ENCODE measurements at places on chromosomes 4 and X.

GRCh38 chrX:122218666-122219065 is 965.4 kb upstream of the GRIA3 start:
- no peak overlapping the region for H3K27ac ChIP-seq
- H3K4me3 ChIP-seq, result no peak overlapping the region
- peaks cover 14% of the 10 kb centered on the region for H3K4me1 ChIP-seq
- no peaks in the 10 kb centered on the region for H3K36me3 ChIP-seq
- peaks cover 44% of the 10 kb centered on the region for H3K27me3 ChIP-seq

DNA sequence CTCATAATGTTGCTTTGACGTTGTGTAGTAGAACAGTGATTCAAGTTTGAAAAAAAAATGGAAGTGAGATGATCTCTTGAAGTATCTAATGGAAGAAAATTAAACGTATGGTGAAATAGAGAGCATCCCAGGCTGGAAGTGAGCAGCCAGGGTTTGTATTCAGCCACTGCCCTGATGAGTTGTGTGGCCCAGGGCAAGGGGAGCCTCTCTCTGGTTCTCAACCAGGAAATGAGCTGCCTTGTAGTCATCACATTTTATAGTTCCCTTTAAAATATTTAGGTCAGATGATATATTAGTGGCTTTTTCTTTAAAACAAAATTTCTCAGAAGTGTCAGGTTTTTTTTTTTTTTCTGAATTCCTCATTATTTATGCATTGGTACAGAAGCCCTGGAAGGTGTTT is 150.3 kb downstream of the GPAT3 start:
- no peaks in the 10 kb centered on the region for H3K36me3 ChIP-seq
- H3K4me3 ChIP-seq, result no peak overlapping the region
- H3K27me3 ChIP-seq, result peaks cover 9% of the 10 kb centered on the region
- DNase-seq, result no peak
- no peak overlapping the region for H3K27ac ChIP-seq
- no peaks in the 10 kb centered on the region for H3K4me1 ChIP-seq

DNA sequence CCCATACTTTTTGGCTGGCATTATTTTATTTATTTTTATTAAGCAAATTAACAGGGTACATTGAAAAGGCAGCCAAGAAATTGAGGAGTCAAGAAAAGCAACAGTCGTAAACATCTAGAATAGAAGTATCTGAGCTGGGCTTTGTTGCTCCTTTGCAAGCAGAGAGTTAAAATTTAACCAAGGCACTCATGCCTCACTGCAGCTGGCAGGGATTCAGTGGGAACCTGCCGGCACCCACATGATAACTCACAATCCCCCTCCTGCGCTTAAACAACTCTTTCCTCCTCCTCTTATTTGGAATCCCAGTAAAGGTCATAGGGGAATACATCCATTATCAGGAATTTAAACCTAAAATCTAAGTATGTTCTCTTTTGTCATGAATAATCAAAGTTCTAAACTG is 115.5 kb downstream of the SOX3 start:
- H3K4me3 ChIP-seq, result no peak overlapping the region
- H3K27me3 ChIP-seq, result no peaks in the 10 kb centered on the region
- no peaks in the 10 kb centered on the region for H3K4me1 ChIP-seq
- no peak for DNase-seq

DNA sequence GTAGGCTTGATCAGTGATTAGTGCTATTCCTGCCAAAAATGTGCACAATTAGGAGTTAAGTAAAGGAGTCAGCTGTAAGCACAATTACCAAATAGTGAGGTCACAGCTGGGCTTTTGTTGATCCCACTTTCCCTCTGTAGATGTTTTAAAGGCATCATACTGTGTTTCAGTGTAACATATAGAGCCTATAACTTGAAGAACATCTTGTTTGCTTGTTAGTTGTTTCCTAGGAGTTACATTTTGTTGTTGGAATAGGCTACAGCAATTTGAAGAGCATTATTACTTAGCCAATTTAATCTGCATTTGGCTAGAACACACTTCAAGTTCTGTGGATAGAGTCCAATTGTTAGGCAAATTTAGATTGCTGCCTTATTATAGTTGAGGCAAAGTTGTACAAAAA is 210.7 kb upstream of the MAD2L1 start:
- H3K36me3 ChIP-seq, result no peaks in the 10 kb centered on the region
- no peak for DNase-seq
- no peak overlapping the region for H3K27ac ChIP-seq
- H3K4me3 ChIP-seq, result no peak overlapping the region
- peaks cover 4% of the 10 kb centered on the region for H3K27me3 ChIP-seq
- H3K4me1 ChIP-seq, result peaks cover 7% of the 10 kb centered on the region

- no peaks in the 10 kb centered on the region for H3K27me3 ChIP-seq
- no peaks in the 10 kb centered on the region for H3K4me1 ChIP-seq
- H3K27ac ChIP-seq, result no peak overlapping the region
- H3K36me3 ChIP-seq, result no peaks in the 10 kb centered on the region
Measured at GRCh38 chr4:26287756-26288155, 33.1 kb upstream of the RBPJ start.

DNA sequence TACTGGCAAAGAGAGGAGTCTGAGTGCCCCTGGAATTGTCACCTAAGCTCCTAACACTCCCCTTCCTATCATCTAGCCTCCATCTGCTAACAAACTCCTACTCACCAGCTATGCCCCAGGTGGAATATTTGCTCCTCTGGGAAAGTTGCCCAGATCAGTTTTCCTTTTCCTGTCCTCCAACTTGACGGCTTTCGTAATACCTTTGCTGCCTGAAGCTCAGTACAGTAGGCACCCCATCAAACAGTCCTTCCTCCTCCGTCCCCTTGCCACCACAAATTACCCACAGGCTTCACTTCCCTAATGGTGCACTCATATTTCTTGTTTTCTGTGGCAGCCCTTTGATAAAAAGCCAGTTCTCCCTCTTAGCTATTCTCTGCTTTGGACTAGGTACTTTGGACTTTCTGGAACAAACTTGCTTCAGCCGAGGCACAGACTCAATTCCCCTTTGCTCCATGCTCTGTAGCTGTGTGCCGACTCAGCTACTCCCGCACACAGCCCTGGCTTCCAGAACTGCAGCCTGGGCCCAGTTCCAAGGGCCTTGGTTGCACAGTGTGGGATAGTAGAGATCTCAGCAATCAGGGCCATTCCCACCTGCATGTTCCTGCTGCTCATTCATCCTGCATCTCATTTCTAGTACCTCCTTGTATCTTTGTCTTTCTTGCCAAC is 605.1 kb downstream of the BCOR start:
- H3K36me3 ChIP-seq, result no peaks in the 10 kb centered on the region
- peaks cover 13% of the 10 kb centered on the region for H3K27me3 ChIP-seq
- peaks cover 32% of the 10 kb centered on the region for H3K4me1 ChIP-seq
- H3K27ac ChIP-seq, result peak overlapping the region; percentile 76
- DNase-seq, result no peak

GRCh38 chrX:111506826-111507225 is 4.6 kb upstream of the SERTM2 start:
- H3K36me3 ChIP-seq, result no peaks in the 10 kb centered on the region
- H3K27ac ChIP-seq, result no peak overlapping the region
- H3K27me3 ChIP-seq, result no peaks in the 10 kb centered on the region
- peaks cover 6% of the 10 kb centered on the region for H3K4me1 ChIP-seq

DNA sequence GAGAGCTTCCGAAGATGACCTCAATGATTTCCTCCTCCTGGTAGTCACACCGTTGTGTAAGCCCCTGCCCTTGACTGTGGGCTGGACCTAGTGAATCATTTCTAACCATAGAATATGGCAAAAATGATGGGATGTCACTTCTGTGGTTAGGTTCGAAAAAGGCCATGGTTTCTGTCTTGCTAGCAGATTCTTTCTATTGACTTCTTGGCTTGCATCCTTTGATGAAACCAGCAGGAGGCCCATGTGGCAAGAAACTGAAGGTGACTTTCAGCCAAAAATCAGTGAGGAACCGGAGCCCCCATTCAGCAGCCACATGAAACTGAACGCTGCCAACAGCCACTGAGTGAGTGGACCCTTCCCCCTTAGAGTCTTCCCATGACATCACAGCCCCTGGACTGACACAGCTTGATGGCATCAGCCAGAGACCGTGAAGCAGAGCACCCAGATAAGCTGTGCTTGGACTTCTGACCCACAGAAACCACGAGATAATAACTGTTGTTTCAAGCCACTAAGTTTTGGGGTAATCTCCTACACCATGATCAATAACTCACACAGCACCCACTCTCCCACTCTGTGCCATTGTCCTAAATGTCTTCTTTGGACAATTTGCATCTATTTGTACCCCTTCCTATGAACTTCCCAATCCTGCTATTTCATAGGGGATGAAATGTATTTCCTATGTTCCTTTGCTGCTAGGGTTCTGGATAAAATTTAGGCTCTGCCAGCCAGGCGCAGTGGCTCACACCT is 148.0 kb upstream of the STX18 start:
- no peak overlapping the region for H3K4me3 ChIP-seq
- H3K4me1 ChIP-seq, result peaks cover 49% of the 10 kb centered on the region
- DNase-seq, result no peak
- H3K27me3 ChIP-seq, result peaks cover 14% of the 10 kb centered on the region

DNA sequence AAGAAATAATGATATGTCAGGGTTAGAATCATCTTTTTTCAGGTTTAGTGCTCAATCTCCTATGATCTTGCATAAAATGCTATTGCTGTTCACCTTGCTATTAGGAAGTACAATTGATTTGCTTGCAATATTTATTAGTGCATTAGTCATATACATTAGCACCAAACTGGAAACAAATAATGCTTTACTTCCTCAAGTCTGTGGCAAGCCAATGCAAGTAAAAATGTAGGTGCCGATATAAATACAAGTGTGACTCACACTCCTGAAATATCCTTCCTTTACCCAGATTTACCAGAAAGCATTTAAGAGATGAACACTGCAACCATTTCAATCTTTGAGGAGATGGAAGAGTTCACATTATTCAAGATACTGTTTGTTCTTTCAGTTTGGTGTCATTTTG is 1487.7 kb upstream of the ADGRL3 start:
- DNase-seq, result no peak
- no peaks in the 10 kb centered on the region for H3K36me3 ChIP-seq
- H3K4me1 ChIP-seq, result no peaks in the 10 kb centered on the region
- no peak overlapping the region for H3K27ac ChIP-seq
- no peak overlapping the region for H3K4me3 ChIP-seq
- no peaks in the 10 kb centered on the region for H3K27me3 ChIP-seq

DNA sequence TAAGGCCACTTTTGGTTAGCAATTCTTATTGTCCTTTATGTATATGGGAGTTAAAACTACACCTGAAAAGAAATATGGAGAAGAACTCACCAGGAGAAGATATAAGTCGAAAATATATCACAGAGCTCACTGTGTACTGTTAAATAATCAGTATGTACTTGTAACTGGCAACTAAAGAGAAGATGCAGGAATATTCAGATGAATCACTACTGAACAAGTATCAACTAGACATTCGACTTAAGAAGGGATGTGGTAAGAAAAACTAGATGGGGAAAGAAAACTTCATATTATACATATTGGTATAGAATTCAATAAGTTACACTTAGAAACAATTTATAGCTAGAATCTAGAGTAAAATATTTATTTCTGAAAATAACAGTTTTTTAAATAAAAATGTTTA is 230.0 kb downstream of the CAMK2D start:
- no peak overlapping the region for H3K27ac ChIP-seq
- no peak overlapping the region for H3K4me3 ChIP-seq
- no peaks in the 10 kb centered on the region for H3K36me3 ChIP-seq

- H3K27ac ChIP-seq, result no peak overlapping the region
- H3K36me3 ChIP-seq, result peaks cover 39% of the 10 kb centered on the region
- peaks cover 32% of the 10 kb centered on the region for H3K4me1 ChIP-seq
- H3K27me3 ChIP-seq, result no peaks in the 10 kb centered on the region
- DNase-seq, result no peak
Measured at GRCh38 chrX:10577853-10578252, 42.5 kb downstream of the MID1 start.

DNA sequence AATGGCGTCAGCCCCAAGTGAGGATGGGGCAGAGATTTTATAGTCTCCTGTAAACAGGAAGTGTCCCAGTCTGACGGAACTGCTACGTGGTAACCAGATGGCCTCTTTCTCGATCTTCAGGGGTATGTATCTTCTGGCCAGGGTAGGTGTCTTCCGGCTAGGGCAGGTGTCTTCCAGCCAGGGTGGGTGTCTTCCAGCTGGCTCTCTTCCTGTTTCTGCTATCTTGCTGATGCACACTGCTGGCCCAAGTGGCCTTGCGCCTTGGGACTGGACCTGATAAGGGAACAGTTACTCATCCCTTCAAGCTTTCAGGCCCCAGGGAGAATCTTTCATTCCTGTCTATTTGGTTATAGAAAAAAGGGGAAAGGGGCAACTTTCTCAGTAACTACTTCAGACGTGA is 178.7 kb upstream of the MAGEE2 start:
- no peak for DNase-seq
- no peaks in the 10 kb centered on the region for H3K36me3 ChIP-seq
- H3K4me1 ChIP-seq, result no peaks in the 10 kb centered on the region
- no peak overlapping the region for H3K4me3 ChIP-seq
- no peak overlapping the region for H3K27ac ChIP-seq

DNA sequence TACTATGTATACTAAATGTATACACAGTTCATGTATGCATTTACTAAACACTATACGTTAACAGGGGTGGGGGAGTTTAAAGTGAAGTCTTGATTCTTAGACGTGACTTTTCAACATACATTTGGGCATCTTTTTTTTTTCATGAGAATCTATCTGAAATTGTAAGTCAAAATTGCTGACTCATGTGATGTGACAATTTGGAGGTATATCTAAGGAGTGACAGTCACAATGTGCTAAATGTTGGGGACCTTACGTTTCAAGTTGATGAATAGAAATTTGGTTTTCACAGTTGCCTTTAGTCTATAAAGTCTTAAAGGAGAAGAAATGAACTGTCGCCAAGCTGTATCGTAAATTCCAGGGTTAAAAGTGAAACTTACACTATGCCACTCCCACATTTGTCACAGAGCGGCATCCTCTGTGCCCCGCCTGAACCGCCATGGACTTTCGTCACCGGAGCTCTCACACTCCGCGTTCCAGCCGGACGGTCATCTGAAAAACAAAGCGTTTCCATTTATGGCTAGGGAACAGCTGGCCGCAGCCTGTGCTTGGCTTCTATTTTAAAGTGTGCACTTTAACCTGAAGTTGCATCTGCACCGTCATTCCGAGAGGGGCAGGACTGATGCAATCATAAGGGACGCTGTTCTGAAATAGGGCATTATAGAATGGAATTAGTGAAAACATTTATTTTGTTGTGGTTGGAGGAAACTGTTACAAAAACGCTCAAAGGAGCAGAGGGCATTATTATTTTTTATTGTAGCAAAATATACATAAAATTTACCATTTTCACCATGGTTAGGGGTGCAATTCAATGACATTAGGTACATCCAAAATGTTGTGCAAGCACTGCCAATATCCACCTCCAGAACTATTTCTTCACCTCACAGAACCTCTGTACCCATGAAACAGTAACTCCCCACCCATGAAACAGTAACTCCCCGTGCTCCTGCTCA is 30.9 kb downstream of the PDLIM3 start:
- DNase-seq, result peak; percentile 29
- peaks cover 9% of the 10 kb centered on the region for H3K36me3 ChIP-seq
- H3K27me3 ChIP-seq, result peaks cover 10% of the 10 kb centered on the region
- peak overlapping the region; percentile 6 for H3K4me3 ChIP-seq

DNA sequence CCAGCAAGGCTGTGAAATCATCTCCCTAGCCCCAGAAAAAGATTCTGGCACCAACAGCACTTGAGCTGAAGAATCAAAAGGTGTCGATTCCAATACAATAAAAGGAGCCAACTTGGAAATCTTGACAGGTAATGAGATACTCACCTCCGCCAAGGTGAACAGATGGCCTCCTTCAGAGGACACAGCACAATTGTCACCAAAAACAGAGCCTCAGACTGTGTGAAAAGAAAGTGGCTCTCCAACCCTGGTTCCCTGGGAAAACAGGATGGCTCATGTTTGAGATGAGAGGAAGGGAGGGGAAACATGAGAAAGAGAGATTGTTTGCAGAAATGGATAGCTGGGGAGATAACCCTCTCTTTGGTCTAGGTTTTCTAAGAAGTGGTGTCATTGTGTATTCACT is 168.9 kb downstream of the HS3ST1 start:
- H3K27ac ChIP-seq, result no peak overlapping the region
- peaks cover 3% of the 10 kb centered on the region for H3K27me3 ChIP-seq
- H3K36me3 ChIP-seq, result no peaks in the 10 kb centered on the region
- H3K4me1 ChIP-seq, result peaks cover 10% of the 10 kb centered on the region

All from nephron progenitor cell (in vitro differentiated cells).